ENCODE measurements at places on chromosomes 11 and 22. TPM values are rescaled to one million over a fixed set of nuclear protein-coding genes. Genes with fewer than 3 reads are reported as not detected.

IFITM10 gene
- total RNA-seq = 1.8 TPM

C1QTNF6 gene
- 26.4 TPM for total RNA-seq

BIRC3 gene
- total RNA-seq = 104 TPM

GRCh38 chr11:6320411-6321155, at the start of gene CAVIN3:
TSS of gene CAVIN3 (minus strand) at chr11:6320501. CDS start at chr11:6320476, 25 bp downstream.
- no peak for DNase-seq
- H3K36me3 ChIP-seq = no peaks in the 10 kb centered on the region
- peaks cover 9% of the 10 kb centered on the region for H3K4me1 ChIP-seq
- H3K27ac ChIP-seq = no peak within 1 kb of the TSS

DNA sequence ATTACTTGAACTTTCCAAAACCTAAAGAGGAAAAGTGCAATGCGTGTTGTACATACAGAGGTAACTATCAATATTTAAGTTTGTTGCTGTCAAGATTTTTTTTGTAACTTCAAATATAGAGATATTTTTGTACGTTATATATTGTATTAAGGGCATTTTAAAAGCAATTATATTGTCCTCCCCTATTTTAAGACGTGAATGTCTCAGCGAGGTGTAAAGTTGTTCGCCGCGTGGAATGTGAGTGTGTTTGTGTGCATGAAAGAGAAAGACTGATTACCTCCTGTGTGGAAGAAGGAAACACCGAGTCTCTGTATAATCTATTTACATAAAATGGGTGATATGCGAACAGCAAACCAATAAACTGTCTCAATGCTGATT, 2.1 kb downstream of the ADM start:
- peaks cover 35% of the 10 kb centered on the region for H3K4me1 ChIP-seq
- DNase-seq = no peak
- H3K36me3 ChIP-seq = no peaks in the 10 kb centered on the region
- peak overlapping the region; percentile 71 for H3K4me3 ChIP-seq
- H3K27me3 ChIP-seq = peaks cover 72% of the 10 kb centered on the region

GRCh38 chr11:47961383-47961782, 19.0 kb upstream of the PTPRJ start:
- no peak overlapping the region for H3K4me3 ChIP-seq
- no peaks in the 10 kb centered on the region for H3K4me1 ChIP-seq
- DNase-seq = no peak
- H3K36me3 ChIP-seq = no peaks in the 10 kb centered on the region

DNA sequence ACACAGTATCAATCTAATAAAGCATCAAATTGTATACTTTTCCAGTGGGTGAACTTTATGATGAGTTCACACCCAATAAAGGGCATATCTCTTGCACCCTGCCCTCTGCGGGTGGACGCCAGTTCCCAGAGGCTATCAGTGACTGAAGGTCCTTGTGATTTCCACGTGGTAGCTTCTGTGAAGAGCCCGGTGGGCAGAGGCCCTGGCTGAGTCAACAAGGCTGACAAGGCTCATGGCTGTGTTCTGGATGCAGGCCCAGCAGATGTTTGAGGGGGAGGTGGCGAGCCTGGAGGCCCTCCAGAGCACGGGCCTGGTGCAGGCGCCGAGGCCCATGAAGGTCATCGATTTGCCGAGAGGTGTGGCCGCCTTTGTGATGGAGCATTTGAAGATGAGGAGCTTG, 71.4 kb downstream of the PIWIL3 start:
- H3K36me3 ChIP-seq = no peaks in the 10 kb centered on the region
- DNase-seq = no peak
- H3K27me3 ChIP-seq = no peaks in the 10 kb centered on the region
- H3K4me1 ChIP-seq = no peaks in the 10 kb centered on the region
- no peak overlapping the region for H3K27ac ChIP-seq

GRCh38 chr11:128776424-128777284, 82.8 kb downstream of the FLI1 start:
- H3K4me3 ChIP-seq = no peak overlapping the region
- H3K4me1 ChIP-seq = peaks cover 5% of the 10 kb centered on the region
- peak overlapping the region; percentile 7 for H3K27ac ChIP-seq
- no peak for DNase-seq
- no peaks in the 10 kb centered on the region for H3K27me3 ChIP-seq

GRCh38 chr11:67306769-67307544, 3.6 kb downstream of the SSH3 start:
- H3K4me3 ChIP-seq = no peak overlapping the region
- no peaks in the 10 kb centered on the region for H3K27me3 ChIP-seq
- no peak overlapping the region for H3K27ac ChIP-seq
- peaks cover 32% of the 10 kb centered on the region for H3K4me1 ChIP-seq
- no peak for DNase-seq

DNA sequence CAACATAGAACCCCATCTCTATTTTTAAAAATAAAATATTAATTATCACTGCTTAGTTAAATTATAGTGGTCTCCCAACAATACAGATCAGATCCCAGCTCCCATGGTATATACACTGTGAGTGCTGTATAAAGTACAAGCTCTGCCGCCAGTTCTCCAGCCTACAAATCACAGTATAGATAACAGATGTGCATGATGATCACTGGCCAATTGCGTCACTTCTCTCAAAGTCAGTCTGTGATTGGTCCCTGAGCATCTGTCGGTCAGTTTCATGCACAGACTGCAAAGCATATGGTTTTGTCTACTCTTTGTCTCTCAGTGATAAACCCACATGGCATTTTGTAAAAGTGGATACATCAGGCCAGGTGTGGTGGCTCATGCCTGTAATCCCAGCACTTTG, 15.7 kb downstream of the PPARA start:
- no peaks in the 10 kb centered on the region for H3K27me3 ChIP-seq
- peaks cover 5% of the 10 kb centered on the region for H3K36me3 ChIP-seq
- no peak overlapping the region for H3K4me3 ChIP-seq
- DNase-seq = no peak
- no peak overlapping the region for H3K27ac ChIP-seq
- peaks cover under 1% of the 10 kb centered on the region for H3K4me1 ChIP-seq

All from T-cell (primary cell).